ENCODE measurements at places on chromosomes 3 and 15.

DNA sequence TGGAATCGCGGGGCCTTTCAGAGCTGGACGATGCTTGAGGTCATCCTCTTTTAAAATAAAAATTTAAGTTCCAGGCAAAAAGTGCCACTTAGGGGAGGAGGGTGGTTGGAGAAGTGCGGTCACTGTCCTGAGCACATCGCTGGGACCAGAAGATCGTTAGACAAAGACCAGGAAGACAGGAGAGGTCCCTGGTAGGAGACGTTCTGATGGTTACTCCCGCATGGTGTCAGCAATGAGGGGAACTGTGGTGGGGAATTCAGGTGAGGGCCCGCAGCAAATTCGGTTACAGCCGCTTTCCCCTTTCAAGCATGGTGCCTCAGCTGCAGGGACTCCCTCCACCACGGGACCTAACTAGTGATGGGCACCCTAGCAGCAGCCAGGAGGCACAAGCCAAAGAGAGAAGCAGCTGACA is 1.0 kb upstream of the ISY1 start:
- DNase-seq, result no peak

- DNase-seq, result no peak
Observed at GRCh38 chr15:93109336-93110102, 20.5 kb upstream of the RGMA start.

GRCh38 chr3:113597596-113598354 is 65.4 kb downstream of the SIDT1 start:
- no peak for DNase-seq

DNA sequence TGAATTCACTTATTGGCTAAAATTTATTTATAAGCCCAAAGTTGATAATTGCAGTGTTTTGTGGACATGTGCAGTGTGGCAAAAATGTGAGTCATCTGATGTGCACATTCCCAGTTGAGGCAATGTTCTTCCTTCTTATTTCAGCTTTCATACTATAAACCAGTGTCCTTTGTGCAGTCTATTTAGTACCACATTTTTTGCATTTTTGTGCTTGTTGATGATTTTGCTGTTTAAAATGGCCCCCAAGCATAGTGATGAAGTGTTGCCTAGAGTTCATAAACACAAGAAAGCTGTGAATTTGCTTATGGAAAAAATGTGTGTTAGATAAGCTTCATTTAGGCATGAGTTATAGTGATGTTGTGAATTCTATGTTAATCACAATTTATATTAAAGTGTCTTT is 19.4 kb upstream of the IL20RB start:
- no peak for DNase-seq

- DNase-seq, result no peak
Observed at GRCh38 chr3:4935347-4935746, 43.9 kb upstream of the BHLHE40 start.

DNA sequence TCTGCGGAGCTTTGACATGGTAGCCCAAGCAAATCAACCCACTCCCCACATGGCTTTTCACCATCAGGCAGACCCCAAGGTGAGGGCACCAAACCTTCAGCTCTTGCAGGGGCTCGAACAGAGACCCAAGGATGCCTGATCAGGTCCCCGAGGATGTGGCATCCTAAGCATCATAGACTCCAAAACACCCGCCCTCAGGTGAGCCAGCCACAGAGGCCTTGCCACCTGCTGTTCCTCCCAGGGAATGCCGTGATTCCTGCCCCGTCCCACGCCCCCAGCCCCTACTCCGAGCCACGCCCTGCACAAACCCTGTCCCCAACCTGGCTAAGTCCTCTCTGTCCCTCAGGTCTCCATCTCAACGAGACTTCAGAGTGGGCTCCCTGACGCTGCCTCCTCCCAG is 34.7 kb upstream of the SLC41A3 start:
- no peak for DNase-seq

DNA sequence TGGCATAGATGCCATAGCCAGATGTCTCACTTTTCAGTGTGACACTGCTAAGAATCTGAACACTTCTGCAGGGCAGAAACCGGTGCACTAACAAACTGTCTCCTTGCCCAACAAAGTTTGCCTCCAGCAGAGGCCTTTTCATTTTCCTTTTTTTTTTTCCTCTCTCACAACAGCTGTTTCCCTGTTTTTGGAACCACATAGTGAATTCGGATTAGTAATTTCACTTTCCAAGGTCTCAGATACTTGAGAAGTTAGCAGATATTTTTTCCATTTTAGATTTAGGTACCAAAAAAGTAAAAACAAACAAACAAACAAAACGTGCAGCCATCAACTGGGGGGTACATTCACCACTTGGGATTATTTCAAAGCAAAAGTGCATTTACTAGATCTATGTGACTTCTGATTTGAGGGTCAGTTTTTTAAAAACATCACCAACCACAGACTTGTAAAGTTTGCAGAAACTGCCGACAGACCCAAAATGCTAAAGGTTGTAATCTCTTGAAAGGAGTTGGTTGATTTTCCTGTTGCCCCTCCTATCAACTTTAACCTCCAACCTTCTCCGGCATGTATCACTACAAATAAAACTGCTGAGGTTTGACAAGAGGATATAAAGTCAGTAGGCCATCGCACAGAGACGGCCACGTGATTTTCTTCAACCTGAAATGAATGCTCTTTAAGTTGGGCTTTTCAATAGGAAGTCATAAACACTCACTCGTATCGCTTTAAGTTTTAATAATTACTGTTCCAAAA is 169.1 kb downstream of the CDIN1 start:
- no peak for DNase-seq

- no peak for DNase-seq
Observed at GRCh38 chr3:64687781-64688604, at the start of gene ADAMTS9. ADAMTS9 (minus strand) TSS chr3:64688000; CDS start chr3:64687657, 343 bp downstream.

DNA sequence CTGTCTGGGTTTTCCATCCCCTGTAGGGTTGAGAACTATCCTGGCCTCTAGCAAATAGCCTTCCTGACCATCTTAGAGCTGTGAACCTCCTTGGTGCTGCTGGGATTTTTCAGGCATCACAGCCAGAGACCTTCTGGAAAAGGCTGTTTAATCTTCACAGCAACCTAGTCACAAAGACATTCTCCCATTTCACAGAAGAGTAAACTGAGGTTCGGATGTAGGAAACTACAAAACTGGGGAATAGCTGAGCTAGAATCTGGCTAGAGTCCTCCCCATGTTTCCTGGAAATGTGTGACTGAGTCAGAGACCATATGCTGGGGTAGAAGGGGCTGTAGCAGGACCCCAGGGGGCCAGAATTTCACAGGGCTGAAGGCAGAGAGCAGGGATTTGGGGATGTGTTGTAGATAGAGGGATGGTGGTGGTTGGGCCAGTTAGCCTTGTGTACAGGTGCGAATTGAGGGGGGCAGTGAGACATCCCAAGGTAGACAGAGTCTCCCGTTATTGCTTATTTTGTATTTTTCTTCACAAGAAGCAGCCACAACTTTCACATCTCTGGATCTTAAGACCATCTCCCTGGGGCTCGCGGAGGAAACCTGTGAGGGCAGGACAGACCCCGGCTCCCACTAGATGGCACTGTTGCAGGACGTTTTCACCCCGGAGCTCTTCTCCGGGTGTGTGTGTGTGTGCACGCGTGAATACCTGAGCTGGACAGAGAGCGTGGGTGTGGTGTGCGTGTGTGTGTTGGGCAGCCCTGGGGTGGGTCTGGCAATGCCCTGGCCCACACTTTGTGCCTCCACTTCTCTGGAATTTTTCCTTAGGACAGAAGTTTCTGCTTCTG is 66.9 kb upstream of the PRR23C start:
- DNase-seq, result peak; percentile 22

- DNase-seq, result no peak
Observed at GRCh38 chr3:129404610-129405009, 23.8 kb downstream of the EFCAB12 start.

DNA sequence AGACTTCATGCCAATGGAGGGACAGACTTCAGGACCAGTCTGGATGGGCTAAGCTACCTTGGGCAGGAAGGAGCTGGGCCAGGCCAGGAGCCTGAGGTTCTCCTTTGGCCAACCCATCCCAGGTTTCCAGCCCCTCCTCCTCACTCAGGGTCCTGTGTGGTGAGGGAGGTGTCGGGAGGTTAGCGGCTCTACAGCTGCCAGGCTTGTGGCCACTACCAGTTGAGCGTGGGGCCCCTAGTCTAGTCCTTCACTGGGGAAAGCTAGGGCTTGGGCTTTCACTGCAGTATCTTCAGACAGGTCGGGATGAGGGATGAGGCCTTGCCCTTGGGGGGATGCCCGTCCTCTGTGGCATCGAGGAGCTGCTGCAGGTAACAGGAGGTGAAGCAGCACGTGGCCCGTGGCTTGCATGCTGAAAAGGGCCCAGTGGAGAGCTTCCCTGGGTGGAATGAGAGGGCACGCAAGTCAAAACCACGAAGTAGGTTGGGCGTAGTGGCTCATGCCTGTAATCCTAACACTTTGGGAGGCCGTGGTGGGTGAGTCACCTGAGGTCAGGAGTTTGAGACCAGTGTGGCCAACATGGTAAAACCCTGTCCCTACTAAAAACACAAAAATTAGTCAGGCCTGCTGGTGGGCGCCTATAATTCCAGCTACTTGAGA is 8.5 kb upstream of the FANCD2 start:
- no peak for DNase-seq

DNA sequence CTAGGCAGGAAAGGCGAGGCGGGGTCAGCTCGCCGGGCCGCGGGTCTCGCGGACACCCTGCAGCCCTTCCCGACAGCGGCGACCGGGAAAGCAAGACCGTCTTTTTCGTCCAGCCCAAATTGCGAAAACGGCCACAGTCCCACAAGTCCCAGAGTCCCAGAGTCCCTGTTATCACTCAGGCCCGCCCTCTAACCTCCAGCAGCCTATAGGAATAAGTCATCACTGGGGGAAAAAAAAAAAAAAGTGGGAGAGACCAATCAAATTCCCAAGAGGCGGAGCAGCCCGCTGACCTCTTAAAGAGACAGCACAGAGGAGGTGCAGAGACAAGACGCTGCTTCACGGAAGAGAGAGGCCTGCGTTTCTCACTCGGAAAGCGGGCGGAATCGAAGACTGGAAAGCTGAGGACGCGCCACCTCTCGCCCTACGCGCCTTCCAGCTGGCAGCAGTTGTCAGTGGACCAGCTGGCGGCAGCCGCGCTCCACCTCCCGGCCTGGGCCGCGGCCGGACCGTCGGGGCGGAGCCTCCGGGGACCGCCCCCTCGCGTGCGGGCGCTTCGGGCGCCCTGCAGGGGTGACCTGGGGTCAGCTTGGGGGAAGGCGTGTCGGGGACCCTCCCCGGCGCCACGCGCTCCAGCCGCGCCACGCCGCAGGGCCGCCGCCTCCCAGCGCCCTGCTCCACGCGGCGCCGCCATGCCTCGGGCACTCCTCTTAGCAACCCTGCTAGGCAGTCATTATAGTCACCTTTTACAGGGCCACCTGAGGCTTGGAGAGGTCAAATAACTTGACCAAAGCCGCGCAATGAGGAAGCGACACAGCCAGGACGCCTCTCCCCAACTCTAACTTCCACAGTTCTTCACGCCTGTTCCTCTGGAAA is at the start of gene TPRA1:
TSS of gene TPRA1 (minus strand) at position 141 of the 873 bp plus-strand sequence. CDS start 10,587 bp downstream, outside the sequence.
- DNase-seq, result peak; percentile 60

DNA sequence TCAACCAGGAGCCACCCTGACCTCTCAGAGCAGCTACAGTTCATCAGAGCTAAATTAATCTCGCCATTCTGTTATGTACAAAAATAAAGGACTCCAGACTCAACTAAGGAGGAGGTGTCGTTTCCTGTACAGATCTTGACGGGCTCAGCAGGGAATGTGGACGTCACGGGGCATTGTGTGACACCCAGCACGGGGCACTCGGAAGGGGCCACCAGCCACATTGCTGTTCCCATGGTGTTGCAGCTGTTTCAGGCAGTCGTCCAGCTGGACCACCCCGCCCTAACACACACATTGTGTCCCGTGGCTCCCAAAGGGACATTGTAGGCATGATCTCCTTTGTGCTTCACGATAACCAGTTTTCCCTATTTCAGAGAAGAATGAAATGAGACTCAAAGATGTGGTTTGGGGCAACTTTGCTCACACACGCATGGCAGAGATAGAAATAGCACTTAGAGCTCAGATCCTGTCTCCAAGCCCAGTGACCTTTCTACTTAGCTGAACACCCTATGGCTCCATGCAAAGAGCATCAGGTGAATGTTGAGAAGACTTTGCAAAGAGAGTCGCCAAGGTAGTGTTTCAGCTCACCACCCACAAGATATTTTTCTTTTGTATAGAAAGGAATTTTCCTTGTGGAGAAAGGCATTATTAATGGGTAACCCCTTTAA is 5.5 kb downstream of the SSUH2 start:
- DNase-seq, result no peak

DNA sequence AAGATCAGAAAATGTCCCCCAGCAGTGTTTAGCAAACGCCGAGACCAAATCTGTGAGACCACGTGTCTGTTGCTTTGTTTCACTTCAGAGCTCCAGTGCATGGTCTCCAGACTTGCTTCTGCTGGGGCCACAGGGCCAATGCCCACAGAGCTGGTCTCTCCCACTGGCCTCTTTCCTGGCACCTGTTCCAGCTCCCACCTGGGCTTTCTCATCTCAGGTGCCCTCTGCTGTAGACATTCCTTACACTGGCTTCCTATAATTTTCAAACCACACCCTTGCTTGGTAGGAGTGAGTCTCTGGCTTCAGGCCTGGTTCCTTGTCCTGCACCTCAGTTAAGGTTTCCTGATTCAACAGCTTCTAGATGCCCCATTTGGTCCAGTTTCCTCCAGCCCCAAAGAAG is 243.1 kb downstream of the ADAMTS17 start:
- no peak for DNase-seq

- DNase-seq, result no peak
Observed at GRCh38 chr3:185397676-185398075, 34.7 kb downstream of the MAP3K13 start.

DNA sequence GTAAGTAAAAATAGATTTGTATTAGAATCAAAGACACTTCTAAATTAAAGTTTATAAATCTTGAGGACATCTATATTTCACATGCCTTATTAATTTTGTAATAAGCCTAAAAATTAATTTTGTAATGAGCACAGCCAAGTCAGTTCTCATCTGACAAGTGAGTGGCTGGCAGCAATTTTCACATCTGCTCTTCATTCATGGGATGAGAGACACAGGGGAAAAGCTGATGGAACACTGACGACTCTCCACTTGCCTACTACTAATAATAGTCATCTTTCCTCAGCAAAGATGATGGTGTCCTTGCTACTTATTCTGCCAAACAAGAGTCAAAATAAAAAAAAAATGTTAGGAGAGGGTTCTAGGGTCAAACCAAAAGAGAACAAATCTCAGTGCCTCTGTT is 14.4 kb upstream of the CMSS1 start:
- no peak for DNase-seq

- DNase-seq, result no peak
Observed at GRCh38 chr15:47813748-47814384, 96.6 kb downstream of the SEMA6D start.

- no peak for DNase-seq
Observed at GRCh38 chr3:147423798-147424580, 14.8 kb downstream of the ZIC1 start.

DNA sequence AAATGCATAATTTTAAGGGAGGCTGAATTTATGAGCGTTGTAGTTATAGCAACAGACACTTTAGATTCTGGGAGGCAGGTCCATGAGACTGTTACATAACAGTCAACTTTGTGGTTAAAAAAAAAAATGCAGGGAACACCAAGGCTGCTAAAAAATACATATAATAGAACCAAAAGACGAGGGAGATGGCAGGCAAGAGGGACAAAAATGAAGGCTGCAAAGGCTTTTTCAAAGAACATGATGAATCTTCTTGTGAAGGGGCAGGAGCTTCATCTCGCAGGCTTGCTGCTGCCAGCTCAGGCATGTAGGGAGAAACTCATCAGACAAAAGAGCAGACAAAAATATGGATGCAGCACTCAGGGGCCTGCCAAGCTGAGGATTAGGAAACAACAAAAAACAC is 243.9 kb downstream of the SHQ1 start:
- no peak for DNase-seq

- DNase-seq, result no peak
Observed at GRCh38 chr15:31781261-31781660, 249.1 kb upstream of the CHRNA7 start.

- no peak for DNase-seq
Observed at GRCh38 chr3:10614168-10614567, 108.8 kb upstream of the ATP2B2 start.

GRCh38 chr3:65914740-65915367 is 123.9 kb downstream of the MAGI1 start:
- no peak for DNase-seq

Data from effector memory CD4-positive, alpha-beta T cell (primary cell).